ENCODE measurements at places on chromosomes 7 and 10. TPM values are rescaled to one million over a fixed set of nuclear protein-coding genes. Genes with fewer than 3 reads are reported as not detected.

The SORBS1 gene
- 0.43 TPM for total RNA-seq

The LFNG gene
- 0.20 TPM for total RNA-seq

DNA sequence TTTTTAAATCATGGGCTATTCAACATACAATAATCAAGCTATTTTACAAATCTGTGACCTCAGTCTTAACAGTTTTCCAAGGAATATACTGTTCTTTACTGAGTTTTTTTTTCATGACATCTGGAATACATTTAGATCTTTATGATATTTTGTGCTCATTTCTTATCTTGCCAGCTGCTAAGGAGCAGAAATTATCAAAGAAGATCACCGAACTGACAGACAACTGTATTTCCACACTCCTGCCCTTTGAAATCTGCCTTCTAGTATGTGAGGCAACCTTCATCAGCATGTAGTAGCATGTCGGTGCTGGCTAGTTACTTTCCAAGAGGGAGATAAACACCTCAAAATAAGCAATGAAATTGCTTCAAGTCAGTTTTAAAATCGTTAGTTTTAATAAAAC, 66.4 kb downstream of the NHLRC2 start:
- DNase-seq: no peak

DNA sequence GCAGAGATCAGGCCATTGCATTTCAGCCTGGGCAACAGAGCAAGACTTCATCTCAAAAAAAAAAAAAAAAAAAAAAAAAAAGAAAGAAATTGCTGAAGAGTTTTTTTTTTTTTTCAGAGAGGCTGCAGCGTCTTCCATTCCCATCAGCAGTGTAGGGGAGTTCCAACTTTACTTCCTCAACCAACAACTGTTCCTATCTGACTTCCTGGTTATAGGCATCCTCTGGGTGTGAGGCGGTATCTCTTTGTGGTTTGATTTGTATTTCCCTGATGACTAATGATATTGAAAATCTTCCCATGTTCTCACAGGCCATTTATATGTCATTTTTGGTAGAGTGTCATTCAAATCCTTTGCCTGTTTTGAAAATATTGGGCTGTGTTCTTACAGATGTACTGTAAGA, 40.2 kb downstream of the PRTFDC1 start:
- no peak for DNase-seq

GRCh38 chr10:63761243-63761642, 240.0 kb downstream of the REEP3 start:
- DNase-seq: no peak

DNA sequence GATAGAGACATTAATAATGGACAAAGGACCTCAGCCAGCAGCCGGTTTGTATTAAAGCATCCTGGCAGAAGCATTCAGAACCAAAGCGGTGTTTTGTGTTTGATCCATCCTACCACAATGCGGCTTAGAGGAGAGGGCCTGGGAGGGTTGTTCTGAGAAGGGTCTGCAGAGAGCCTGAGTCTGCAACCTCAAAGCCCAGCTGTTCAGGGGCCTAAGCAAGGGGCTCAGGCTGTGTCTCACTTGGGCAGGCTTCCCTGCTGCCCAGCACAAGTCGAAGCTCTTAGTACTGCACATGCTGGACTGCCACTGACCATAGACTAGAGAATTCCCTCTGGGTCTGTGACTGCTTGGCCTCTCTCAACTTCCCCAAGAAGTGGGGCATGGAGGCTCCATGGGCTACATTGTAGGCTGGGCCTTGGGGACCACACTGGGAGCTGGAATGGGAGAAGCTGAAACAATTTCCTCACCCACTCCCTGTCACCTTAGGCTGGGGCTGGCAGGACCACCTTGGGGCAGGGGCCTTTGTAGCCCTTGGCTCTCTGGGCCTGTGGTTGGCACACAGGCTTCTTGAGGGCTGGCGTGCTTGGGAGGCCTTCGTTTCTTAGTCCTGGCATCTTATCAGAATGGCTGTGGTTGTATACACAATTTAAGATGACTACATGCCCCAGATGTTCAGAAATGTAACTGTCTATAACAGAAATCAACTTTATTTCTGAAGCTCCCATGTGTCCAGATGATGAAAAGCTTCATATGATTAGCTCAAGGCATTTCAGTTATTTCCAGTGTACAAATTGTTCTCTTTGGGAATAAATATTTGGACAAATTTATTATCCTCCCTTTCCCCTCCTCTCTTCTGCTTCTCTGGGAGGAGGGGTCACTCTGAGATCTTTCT, 44.5 kb downstream of the LRRC18 start:
- no peak for DNase-seq

DNA sequence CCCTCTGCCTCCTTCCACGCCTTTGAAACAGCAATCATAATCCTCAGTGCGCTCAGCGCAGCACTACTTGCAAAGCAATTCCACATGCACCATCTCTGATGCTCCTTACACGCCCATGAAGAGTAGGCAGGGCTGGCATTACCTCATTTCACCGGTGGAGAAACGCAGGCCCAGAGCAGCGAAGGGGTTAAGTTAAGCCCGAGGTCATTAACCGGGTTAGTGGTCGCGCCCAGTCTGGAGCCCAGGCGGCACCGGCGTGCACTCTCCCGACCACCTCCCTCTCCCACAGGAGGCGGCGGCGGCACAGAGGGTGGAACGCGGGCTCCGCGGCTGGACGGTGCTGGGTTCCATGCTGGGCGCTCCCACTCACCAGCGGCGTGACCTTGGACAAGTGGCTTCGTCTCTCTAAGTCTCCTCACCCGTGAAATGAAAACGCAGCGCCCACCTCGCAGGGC, 515 bp downstream of the FASTK start:
- no peak for DNase-seq

DNA sequence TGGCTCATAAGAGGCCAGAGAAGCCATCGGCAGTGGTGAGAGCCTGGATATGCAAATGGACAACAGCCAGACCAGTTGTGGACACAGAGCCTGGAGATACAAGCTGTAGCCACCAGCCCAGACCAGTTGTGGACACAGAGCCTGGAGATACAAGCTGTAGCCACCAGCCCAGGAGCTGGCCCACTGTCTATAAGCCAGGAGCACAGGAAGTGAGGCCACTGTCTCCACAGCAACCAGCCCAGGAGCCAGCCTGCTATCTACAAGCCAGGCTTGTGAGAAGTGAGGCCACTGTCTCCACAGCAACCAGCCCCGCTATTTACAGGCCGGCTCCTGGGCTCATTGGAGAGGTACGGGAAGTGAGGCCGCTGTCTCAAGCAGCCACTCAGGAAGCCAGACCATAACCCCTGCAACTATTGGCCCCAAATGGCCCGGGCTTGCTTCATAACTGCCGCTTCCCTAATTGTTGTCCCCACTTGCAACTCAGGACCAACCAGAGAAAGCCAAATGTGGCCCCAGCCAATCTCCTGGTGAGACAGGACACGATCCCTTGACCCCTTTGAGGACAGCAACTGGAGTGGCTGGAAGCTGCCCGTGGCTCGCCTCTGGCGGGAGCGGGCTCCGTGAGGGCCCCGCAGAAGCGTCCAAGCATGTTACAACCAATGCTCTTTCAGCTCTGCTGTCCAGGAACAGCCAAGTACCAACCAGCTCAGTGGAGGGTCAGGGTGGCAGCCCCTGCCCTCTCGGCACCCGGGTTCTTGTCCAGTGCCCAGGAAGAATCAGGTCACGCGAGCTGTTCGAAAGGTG, 44.1 kb upstream of the CNPY1 start:
- no peak for DNase-seq

DNA sequence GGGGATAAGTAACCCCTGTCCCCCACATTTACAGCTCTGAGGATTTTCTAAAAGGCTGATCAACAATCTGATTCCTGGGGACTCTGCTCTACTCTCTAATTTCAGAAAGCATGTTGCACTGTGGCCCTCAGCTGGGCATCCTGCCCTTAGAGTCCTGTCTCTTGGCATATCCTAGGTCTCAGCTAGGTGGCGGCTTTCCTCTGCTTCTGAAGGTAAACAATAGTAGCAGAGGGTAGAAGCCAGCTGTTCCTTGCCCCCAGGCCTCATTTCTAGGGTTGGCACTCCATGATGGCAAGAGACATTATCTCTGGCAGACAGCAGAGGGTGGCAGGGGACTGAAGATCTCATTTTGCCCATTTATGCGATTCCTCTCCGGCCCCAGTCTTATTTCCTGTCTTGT, 77.0 kb downstream of the ADCYAP1R1 start:
- no peak for DNase-seq

The GJD4 gene
- not detected for total RNA-seq

The FBXO24 gene
- 1.3 TPM for total RNA-seq

- no peak for DNase-seq
These were observed 12.3 kb upstream of the TRDMT1 start for GRCh38 chr10:17213646-17214349.
